Stimulated activated CD8-positive, alpha-beta memory T cell treated with anti-CD3 and anti-CD28 coated beads, Interleukin-4, amount 100 ng/mL, for 4 hours (primary cell): ENCODE measurements at places on chromosomes 1 and 21.

- no peak for DNase-seq
These were observed 135.6 kb downstream of the ST6GALNAC3 start for GRCh38 chr1:76210160-76210559.

DNA sequence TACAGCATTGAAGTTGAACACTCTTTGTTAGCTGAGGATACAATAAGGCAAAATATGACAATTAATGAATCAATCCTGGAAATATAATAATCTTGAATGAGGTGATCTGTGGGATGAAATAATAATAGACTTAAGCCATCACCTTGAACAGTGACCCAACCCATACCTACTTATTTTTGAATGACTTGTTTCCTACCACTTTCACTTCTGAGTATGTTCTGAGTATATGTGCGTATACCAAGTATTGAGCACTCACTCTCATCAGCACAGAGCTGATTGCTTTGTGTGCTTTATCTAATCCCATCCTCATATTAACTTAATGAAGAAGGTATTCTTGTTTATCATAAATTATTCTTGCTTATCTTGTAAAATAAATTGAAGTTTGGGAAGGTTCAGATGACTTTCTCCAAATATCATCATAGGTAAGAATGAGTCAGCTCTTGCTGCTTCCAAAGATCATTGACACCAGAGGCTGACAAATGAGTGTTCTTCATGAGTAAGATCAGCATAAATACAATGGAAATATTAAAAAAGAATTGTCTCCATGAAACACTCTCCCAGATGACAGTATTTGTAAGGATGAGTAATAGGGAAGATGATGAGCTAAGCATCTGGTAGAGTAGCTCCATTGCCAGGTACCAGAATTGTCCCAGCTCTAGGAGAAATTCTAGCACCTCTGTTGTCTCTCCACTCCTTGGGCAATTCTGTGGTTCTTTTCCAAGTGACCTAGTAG is 198.1 kb upstream of the KIAA0040 start:
- DNase-seq: no peak

DNA sequence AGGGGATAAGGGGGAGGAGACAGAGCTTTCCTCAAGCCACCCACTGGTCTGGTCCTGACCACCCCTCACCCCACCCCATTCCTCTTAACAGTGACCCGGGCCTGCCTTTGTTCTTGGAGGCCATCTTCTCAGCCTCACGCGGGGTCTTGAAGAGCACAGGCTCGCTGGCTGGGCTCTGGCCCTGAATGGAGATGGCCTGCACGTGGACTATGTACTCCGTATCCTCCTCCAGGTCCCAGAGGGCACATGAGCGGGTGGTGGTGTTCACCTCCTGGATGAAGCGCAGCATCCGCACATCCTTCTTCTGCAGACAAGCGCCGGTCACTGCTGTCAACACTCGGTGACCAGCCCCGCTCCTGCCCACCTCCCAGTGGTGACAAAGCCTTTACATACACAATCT is 2.6 kb downstream of the FNDC5 start:
- DNase-seq: no peak

- DNase-seq: no peak
These were observed 29.3 kb downstream of the ATF3 start for GRCh38 chr1:212637902-212638301.

- no peak for DNase-seq
These were observed 71.2 kb downstream of the NGF start for GRCh38 chr1:115266729-115267421.

- DNase-seq: no peak
These were observed 103.4 kb downstream of the VPS13D start for GRCh38 chr1:12333036-12333785.
